GF-D8 (cell line): ENCODE measurements at places on chromosomes 2 and 18.

GRCh38 chr2:126849991-126850535, 48.6 kb upstream of the TEX51 start:
- DNase-seq = no peak

- no peak for DNase-seq
Observed at GRCh38 chr2:232571026-232571474, 20.6 kb downstream of the EIF4E2 start.

DNA sequence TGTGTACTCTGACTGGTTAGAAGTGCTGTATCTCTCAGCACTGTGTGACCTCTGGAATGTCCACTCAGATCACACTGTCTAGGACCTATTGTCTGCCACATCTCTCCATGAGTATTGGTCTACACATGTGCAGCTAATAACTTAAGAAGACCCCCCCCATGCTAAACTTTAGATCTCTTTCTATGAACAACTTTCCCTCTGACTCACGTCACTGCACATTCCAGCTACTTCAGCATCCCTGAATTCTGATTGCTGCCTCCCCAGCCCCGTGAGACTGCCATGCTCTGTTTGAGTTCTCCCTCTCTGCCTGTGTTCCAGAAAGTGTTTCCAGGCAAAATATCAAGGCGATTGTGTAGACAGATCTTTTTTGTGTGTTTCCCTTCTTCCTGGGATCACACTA, 41.8 kb downstream of the RAPGEF4 start:
- no peak for DNase-seq

DNA sequence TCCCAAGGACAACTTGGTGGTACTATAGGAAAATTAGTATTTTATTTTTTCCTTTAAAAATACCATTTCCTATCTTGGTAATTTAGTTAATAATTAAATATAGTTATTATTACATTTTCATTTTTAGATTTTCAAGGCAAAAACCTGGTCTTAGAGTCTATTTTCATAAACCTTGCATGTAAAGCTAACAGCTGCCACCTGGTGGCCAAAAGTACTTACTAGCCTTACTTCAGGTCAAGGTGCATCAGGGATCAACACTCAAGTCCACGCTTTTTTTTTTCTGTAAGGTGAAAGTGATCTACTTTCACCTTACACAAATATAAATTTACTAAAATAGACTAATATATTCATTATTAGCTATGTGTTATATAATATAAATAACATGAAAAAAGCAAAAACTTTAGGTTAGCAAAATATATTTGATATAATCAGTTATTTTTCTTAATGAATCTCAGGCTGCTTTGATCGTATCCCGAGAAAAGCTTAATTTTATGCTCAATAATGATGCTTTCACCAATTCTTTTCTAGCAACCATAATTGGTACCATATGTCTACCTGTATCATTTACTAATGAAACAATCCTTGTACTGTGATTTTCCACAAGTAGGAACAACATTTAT, 62.5 kb downstream of the RELCH start:
- peak; percentile 58 for DNase-seq

DNA sequence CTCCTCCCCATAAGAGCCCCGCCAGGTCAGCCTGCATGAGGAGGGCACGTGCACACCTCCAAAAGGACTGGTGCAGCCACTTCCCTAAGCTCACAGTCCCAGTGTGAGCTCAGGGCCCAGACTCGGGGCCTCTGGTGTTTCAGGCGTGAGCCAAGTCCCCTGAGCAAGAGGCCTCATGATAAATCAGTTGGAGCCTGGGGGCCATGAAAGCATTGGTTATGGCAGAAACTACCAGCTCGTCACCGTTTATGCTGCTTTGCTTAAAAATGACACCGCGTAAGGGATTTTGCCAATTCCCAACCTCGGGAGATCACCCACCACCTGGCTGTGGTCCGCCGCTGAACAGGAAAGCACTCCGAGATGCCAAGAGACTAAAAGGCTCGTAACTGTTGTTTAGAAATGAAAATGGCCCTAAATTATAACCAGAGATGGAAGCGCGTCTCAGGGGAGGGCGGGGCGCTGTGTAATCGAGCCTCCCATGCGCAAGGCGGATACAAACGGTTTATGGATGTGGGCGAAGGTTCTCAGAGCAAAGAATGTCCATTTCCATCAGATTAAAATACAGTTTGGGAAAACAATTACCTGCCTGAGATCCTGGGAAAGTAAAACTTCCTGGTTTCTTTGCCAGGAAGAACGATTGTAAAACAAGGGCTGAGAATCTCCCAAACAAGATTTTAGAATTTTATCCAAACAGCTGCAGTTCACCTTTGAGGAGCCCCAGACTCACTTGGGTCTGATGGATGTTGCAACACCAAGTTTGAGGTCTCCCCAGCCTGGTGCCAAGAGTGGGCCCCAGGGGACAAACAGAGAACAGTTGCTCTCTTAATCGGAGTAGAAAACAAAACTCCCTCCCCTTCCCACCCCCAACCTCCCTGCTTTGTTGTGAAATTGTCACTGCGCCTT, 141.4 kb downstream of the BCL2 start:
- DNase-seq = peak; percentile 41

- DNase-seq = no peak
Observed at GRCh38 chr18:63365876-63366212, 1.2 kb downstream of the KDSR start.

- no peak for DNase-seq
Observed at GRCh38 chr2:20454036-20454981, 7.4 kb downstream of the RHOB start.

DNA sequence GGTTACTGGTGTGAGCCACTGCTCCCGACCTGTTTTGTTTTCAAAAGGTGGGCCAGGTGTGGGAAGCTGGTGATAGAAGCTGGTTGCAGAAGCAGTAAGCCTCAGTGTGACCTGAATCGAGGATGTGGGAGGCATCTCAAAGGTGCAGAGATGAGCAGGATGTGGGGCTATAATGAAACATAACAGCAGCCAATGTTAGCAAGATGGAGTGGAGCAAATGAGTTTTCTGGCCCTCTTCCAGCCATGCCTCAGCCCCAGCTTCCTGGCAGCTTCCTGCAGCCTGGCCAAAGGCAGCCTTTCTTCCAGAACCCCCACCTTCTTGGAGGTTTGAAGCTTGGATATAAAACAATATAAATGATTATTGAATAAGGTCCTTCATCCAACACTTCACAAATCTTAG, 184.8 kb downstream of the NCK2 start:
- no peak for DNase-seq

GRCh38 chr2:70087702-70088597, 673 bp downstream of the PCBP1 start:
- no peak for DNase-seq

- no peak for DNase-seq
Observed at GRCh38 chr2:229852565-229852964, 69.2 kb downstream of the TRIP12 start.

- no peak for DNase-seq
Observed at GRCh38 chr2:10848541-10848940, 36.0 kb upstream of the PDIA6 start.

DNA sequence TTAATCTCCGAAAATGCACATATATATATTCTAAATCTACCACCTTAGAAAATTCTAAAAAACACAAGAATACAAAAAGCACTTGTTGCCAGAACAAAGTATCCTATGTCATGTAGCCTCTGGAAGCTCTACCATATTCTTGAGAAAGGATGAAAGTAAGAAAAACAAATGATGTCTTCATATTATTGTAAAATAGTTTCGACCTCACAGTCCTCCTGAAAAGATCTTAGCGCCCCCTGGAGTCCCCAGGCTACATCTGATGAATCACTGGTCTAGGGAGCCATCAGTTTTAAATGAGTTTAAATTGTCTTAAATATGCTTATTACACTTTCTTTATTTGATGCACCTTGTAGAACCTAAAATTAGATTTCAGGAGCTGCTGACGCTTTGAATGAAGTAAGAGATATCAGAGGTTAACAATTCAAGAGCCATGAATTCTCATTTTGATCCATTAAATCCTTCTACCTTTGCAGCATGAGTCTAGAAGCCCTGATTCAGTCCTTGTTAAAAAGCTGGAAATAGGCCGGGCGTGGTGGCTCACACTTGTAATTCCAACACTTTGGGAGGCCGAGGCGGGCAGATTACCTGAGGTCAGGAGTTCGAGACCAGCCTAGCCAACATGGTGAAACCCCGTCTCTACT, 138.8 kb downstream of the MCFD2 start:
- peak; percentile 6 for DNase-seq

DNA sequence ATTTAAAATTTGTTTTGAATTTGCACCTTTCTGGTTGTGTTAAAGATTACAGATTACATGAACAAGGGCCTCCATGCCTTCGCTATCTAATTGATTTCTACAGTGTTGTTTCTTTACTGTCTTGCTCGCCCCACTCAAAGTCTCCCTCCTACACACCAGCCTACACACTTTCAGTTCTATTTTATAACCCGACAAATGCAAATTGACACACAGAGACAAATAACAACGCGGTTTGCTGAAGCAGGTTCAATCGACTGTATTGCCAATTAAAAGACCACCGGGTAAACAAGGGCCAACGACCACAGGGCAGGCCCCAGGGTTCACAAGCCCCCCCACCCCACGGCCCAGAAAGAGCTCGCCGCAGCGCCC, 869 bp downstream of the STARD7 start:
- no peak for DNase-seq

GRCh38 chr18:69757733-69758132, 189.9 kb downstream of the CD226 start:
- no peak for DNase-seq

DNA sequence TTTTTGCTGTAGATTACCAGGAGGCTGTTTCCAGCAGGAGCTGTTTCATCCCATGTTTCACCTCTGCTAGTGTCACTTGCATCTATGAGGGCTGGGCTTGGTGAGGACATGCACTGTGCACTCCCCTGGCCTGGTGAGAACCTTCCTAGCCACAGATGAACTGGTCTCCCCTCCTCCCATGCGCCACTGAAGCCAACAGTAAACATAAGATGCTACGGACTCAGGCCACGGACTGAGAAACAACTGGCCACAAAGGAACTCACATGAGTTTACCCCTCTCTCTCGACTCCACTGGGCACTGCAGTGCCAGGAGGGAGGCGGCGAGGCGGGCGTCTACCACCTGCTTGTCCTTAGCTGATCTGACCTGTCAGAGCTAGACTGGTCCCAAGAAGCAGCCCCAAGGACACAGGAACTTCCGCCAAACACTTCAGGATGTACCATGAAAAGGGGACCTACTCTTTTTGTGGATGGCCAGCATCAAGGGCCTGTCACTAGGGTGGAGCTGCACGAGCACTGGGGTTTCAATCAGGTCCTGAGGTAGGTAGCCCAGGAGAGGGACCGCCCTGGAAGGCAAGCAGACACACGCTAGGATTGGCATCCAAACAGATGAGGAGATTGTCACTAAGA, 22.8 kb upstream of the HES6 start:
- DNase-seq = no peak

- DNase-seq = no peak
Observed at GRCh38 chr18:56315363-56315762, 323.0 kb downstream of the TXNL1 start.

GRCh38 chr18:48027401-48027963, 97.0 kb upstream of the SMAD2 start:
- DNase-seq = no peak

- no peak for DNase-seq
Observed at GRCh38 chr2:205655779-205656456, 26.4 kb upstream of the NRP2 start.

DNA sequence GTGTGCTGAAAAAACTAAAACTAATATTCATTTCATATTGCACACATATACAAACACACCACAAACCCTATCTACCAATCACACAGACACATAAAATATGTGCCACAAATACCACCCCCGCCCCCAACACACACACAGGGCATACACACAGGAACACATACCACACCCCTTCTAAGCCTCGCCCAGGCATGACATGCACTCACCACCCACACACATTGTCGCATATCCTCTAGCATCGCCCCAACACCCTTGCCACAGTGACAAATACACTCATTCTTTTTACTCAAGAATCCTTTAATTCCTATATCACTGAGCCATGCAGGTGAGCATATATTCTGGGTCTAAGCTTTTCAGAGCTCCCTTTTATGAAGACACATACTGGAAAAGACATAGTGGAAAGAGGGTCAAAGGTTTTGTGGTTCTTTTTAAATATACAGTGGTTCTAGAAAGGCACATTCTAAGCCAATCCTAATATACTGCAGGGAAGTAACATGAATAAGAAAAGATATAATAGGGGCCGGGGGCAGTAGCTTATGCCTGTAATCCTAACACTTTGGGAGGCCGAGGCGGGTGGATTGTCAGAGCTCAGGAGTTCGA, 24.5 kb upstream of the LCLAT1 start:
- DNase-seq = no peak

DNA sequence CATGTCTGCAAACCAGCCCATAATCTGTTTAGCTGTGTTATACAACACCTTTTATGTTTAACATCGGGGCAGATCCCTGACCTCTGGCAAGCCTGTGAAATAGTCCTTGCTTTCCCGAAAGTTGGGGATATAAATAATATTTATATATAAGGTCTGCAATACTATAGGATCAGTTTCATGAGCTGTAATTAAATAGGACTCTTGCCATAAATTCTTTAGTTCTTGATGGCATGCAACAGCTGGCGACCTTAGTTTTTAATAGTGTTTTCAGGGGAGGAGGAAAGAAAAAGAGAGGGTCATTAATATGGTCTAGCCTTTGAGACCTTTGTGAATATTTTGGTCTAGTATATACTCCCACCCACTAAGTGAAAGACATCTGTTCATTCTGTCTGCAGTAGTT, 166.5 kb downstream of the MTX2 start:
- no peak for DNase-seq

DNA sequence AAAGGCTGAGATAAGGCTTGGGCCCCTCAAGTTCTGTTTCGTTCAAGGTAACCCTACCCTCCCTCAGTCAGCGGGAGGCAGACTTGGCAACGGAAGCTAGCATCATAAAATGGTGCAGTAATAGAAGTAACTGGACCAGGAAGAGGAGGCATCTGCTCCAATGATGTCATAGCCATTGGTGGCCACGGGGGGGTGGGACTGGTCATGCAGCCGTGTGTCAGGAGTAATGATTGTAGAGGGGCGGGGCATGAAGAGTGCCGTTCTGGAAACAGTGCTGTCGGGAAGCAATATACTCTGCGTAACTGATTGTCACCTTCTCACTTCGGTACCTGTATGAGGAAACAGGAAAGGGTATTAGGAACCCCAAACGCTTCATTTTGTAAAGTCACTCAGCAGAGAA, 6.9 kb upstream of the POLR2D start:
- no peak for DNase-seq

GRCh38 chr2:45946023-45946422, 294.5 kb downstream of the PRKCE start:
- no peak for DNase-seq

DNA sequence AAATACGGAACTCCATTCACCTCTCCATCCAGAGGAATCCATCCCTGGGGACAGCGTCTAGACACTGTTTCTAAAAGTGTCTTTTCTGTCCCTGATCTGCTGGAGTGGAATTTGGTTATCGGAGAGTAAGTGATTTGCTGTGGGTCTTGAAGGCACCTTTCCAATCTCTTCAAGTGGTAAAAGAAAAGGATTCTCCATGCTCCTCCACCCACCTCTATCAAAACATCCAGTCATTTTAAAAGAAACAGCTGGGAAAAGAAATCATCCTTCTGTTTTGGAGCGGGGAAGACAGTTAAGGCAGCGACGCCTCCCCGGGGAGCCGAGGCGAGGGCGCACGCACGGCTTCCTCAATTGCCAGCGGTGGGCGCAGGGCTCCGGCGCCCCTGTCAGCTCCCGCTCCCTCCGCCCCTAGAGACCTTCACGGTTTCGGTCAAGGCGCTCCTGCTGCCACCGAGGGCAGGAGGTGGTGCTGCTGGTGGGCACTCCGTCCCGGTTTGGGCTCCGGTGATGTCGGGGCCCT, 547 bp downstream of the SLC35F5 start:
- DNase-seq = no peak

- DNase-seq = no peak
Observed at GRCh38 chr2:101380376-101380775, 6.9 kb downstream of the CREG2 start.
